ENCODE measurements at places on chromosomes 3 and 15.

GRCh38 chr3:129505341-129505740 is 23.1 kb upstream of the RHO start:
- no peak for DNase-seq

GRCh38 chr3:87979527-87979926 is 79.3 kb downstream of the CGGBP1 start:
- no peak for DNase-seq

DNA sequence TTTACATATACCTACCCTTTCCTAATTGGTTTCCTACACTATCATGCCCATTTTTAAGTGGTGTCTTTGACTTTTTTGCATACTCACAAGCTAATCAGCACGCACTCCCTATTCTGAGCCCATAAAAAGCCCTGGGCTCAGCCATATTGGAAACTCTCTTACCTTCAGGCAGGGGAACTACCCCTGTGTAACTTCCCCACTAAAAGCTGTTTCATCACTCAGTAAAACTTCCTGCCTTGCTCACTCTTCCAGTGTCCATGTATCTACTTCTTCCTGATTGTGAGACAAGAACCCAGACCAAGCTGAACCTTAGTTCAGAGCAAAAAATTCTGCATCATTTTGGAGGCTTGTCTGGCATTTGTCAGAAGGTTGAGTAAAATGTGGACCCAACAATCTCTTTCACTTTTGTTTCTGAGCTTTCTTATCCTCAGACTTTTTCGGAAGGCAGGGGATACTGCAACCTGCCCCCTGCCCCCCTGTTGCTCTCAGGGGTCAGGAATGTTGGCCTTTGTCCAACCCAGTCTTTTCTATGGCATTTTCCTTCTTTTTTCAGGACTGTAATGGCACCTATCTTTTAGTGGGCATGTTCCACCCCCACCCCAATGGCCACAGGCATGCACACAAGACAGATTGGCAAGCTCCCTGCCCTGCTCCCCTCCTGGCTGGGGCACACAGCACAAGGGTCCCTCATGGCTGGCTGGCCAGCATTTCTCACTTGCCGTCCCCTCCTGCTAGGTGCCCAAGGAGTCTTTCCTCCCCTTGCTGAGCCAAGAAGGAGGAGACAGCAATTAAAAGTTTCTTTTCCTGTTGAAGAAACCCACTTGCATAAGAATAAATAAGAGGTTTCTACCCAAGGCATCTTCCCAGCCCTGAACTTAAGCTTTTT is 26.3 kb upstream of the TMEM45A start:
- DNase-seq = no peak

GRCh38 chr3:182058488-182058887 is 346.8 kb downstream of the SOX2 start:
- DNase-seq = no peak

DNA sequence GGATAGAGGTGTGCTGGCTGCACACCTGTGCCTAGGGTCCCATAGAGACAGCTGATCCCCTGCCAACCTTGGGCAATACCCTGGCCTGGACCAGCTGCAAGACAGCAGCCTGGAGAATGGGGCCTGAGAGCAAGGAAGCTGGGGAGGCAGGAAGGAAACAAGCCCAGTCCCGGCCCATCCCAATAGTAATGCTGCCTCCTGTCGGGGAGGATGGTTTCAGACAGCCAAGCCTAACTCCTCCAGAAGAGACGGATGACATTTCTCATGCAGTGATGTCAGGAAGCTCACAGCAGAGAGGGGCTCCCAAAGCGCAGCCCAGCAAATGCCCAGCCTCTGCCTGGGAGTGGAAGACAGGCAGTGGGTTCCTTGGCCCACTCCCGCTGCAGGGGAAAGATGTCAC is 408.8 kb downstream of the OCA2 start:
- no peak for DNase-seq

- no peak for DNase-seq
Observed at GRCh38 chr15:95742836-95743235, 587.7 kb upstream of the NR2F2 start.

DNA sequence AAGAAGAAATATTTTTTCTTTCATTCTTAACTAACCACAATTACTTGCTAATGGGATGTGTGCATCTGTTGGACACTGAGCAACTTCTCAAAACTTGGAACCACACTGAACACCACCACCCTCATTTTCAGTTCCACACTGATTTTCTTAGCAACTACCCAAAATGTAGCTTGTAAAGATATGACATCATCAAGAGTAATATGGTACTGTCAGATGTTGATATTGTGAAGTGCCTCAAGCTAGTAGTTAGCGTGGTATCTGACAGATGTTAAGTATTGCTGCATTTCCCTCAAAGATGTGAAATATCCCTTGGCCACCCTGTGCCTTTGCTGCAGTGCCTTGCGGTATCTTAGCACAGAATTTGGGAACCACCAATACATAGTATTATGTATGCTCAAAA is 9.3 kb downstream of the RFTN1 start:
- DNase-seq = no peak

DNA sequence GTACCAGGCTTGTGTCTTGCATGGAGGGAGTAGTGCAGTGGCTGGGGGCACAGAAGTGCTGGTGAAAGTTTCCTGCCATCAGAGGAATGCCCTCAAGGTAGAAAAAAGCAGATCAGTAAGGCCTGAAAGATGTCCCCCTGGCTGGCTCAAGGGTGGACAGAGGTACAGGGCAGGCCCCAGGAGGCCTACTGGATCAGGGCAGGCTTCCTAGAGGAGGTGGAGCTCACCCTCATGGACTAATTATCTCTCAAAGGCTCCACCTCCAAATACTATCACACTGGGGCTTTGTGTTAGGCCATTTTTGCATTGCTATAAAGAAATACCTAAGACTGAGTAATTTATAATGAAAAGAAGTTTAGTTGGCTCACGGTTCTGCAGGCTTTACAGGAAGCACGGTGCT is 7.8 kb downstream of the SPSB4 start:
- DNase-seq = no peak

GRCh38 chr15:71634820-71635560 is 175.4 kb upstream of the NR2E3 start:
- DNase-seq = no peak

GRCh38 chr3:13638927-13639326 is 90.0 kb downstream of the FBLN2 start:
- DNase-seq = no peak

DNA sequence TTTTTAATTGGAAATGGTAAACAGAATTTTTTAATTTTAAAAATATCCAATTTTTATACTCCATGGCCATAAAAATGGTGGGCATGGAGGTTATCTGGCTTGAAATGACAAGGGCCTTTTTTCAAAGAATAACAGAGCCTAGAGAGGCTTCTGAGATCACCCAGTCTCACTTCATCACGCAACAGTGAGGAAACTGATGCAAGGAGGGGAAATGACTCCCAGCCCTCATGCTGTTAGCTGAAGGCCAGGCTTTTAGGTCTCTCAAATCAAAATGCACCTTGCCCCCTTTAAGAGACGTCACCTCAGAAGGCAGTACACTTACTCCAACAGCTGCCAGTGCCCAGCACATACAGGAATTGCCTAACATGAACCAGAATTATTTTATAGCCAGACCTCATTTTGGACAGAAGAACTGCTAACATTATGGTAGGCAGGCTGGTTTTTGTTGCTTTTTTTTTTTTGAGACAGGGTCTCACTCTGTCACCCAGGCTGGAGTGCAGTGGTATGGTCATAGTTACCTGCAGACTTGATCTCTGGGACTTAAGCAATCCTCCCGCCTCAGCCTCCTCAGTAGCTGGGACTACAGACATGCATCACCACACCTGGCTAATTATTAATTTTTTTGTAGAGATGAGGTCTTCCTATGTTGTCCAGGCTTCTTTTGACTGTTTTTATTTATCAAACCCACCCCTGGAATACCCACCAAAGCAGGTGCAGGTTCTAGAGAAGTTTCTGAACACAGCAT is 9.1 kb downstream of the RAB43 start:
- DNase-seq = peak; percentile 31

DNA sequence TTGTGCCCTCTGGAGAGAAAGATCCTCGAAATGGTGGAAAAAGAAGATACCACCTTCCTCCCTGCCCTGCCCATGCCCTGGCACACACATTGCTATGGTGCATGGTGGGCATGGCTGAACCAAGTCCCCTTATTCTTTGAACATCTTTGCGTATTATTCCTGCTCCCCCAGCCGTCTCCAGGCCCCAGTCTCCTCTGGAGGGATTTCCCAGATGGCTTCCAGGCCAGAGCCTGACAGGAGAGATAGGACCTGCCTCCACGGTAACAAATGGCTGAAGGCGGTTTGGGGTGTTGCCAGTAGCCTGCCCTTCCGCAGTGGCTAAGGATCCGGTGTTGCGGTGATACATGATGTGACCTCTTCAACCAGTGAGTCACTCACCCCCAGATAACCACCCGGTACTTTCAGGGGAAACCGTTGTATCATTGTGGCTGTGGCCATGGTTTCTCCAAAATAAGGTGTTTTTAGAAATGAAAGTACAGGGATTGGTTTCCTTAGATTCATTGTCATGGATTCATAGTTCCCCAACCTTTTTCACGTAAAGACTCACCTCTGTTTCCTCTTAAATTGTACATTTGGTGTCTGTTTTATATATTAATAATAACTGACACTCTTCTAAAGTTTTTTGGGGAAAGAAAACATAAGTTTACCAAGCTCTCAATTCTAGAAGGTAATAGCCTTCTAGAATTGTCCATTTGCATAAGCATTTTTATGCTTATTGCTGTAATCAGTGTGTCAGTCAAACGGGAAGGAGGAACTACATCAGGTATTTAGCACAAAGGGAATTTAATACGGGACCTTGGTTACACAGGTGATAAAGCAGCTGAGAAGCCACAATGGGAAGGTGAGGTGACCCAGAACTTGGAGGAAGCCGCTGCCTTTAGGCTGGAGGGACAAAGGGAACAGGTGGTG is 25.9 kb downstream of the SMAD3 start:
- no peak for DNase-seq

DNA sequence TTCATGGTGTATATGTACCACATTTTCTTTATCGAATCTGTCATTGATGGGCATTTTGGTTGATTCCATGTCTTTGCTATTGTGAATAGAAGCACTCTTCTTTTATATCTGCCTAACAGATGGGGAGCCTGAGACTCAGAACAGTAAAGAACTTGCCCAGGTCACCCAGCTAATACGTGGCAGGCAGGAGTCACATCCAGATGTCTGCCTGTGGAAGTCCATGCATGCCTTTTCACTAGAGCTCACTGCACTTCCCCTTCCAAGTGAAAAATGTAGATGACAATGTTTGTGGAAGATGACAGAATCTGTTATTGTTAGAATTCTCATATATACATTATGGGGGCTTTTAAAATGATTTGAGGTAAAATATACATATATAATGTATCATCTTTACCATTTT is 165.0 kb downstream of the PDZRN3 start:
- no peak for DNase-seq

DNA sequence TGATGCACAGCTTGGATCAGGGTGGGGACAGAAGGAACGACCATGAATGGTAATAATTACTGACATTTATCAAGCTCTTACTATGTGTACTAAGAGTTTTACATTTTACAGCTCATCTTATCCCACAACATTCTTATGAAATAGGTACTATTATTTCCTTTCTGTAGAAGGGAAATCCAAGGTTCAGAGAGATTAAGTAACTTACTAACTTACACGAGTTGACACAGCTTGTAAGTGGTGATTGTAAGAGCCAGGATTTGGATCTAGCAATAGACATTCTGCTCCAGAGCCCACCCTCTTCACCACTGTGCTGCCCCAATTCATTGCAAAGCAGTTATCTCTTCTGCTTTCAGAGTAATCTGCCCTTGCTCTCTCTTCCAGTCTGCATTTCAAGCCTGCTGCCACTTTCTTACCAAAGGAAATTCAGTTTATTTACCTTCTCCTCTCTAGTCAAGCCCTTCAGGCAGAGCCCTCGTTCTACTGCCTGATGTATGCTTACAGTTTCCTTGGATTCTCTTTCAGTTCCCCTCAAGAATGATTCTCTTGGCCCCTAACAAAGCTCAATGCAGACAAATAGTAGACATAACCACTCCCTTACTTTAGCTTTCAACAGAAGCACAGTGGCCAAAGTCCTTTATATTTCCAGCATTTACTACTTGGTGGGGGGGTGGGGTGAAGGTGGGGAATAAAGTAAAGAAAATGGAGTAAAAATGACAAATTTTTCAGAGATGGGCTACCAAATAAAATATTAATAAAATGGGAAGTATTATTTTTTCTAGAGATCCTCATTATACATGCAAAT is 65.8 kb downstream of the ATP8B4 start:
- DNase-seq = no peak

DNA sequence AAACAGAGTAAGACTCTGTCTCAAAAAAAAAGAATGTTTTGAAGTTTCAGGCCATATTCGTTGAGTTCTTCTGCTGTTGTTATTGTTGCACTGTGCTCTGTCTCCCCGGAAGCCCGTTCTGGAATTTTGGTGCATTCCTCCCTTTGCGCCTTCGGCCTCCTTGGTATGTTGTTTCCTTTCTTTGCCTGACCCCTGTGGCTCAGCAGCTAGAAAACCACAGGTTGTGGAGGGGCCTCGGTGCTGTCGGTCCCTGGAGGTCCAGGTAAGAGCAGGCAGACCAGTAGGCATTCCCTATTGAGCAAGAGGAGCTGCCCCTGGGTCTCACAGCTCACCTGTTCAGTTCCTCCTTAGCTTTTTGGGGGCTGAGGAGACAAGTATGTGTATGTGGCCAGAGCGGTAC is 51.0 kb upstream of the DLG1 start:
- DNase-seq = no peak

DNA sequence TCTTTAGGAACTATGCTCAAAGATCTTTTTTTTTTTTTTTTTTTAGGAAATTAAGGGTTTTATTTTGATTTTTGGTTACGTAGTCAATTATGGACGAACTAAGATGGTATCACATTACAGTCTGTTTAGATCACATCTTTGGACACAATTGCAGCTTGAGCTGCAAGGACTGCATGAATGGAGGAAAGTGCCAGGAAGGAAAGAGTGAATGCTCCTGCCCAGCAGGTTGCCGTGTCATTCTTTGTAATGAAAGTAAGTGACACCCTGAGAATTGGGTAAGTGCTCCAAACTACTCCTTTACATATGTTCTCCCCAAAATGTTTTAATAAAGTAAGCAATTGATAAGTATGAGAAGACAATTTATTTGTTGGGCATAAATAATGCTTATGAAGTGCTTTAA is 716.5 kb upstream of the GOLIM4 start:
- no peak for DNase-seq

DNA sequence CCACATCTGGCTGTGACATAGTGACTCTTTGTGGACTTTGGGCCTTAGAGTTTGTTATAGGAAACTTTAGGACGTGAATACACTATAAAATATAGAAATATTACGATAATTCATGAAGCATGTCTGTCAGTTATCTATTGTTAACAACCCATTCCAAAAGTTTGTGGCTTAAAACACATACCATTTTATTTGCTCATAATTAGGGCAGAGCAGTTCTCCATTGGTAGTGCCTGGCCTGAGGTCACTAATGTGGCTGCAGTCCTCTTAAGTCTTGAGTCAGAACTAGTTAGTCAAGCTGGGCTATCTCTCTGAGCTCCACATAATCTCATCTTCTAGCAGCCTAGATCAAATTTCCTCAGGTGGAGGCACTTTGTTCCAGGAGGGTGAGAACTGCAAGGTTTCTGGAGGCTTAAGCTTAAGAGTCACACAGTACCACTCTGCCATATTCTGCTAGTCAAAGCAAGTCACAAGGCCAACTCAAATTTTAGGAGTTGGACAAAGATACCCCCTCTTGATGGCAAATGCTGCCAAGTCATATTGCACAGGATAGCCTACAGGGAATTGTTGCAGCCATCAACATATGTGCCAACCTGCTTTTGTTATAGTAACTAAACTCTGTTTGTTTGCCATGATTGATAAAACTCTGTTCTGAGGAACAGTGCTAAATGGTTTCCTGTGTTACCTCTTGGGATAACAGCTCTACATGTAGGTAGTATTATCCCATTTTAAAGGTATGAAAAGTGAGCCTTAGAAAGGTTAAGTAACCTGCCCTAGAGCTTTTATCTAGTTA is 8.7 kb downstream of the ATXN7 start:
- no peak for DNase-seq

- DNase-seq = peak; percentile 67
Observed at GRCh38 chr15:79923079-79923514, 26.3 kb upstream of the MTHFS start.

Data from Caco-2 (cell line).